ENCODE measurements at places on chromosomes 1 and 21. TPM values are rescaled to one million over a fixed set of nuclear protein-coding genes. Genes with fewer than 3 reads are reported as not detected.

DNA sequence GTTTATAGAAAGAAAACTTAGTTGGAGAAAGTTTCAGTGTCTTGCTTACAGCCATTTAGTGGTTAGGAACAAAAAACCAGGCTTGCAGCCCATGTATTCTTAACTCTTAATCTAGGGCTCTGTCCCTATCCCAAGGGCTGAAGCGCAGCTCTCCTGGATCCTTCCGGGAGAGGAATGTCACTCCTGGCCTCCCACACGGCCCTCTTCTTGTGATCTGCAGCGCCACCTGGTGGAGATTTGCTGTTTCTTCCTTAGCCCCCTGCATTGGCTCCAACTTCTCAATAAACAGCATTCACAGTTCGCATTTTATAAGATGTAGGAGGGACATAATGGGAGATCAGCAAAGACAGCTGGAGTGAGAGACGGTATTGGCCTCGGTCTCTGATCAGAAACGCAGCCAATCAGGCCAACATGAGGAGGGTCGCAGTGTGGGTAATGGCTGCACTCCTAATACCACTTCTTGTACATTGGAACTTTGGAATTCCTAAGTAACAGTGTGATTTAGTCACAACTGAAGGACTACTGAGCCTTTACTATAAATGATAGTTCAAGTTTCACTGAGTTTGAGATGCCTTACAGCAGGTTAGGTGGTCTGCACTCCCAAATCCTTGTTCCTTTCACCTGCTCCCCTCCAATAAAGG lies 283.4 kb downstream of the ASTN1 start:
- peak; percentile 62 for DNase-seq

DNA sequence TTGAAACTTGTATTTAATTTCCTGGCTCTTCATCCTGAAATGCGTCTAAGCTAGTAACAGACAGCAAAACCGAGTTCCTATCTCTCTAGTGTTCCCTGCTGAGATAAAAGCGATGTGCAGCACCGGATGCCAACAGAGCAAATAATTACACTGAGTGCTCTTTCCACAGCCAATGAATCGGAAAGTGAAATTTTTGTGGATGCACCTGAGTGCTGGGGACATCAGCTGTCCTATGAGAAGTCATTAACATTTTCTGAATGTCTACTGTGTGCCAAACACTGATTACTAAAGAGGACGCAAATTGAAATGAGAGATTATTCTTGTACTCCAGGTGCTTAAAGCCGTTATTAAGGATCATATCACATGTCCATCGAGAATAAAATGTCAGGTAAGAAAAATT lies 278.0 kb downstream of the RGS7 start:
- DNase-seq, result no peak

GRCh38 chr21:34857122-34857713 lies 188.4 kb downstream of the CLIC6 start:
- no peak for DNase-seq

DNA sequence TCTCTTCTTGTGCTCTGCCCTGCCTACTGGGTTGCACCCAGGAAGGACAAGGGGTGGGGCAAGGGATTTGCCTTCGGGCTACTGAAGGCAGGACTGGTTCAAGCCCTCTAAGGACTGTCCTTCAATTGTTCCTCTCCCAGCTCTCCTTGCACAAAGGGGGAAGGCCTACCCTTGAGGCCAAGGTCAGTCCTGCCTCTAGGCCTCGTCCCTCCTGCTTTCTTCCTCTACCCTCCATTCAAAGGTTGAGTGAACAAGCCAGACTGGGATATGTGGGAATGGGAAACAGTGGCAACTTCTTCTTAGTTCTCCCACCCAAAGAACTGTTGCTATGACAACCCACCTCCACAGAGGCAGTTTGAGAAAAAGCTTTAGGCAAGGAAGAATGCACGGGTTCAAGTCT lies 2.7 kb downstream of the LURAP1 start:
- no peak for DNase-seq

- no peak for DNase-seq
These were observed 15.2 kb downstream of the ZNF697 start for GRCh38 chr1:119632841-119633240.

LINGO4 gene
- total RNA-seq, result not detected

CDC20 gene
- 78.0 TPM for total RNA-seq

ATPAF1 gene
- 52.2 TPM for total RNA-seq

DNA sequence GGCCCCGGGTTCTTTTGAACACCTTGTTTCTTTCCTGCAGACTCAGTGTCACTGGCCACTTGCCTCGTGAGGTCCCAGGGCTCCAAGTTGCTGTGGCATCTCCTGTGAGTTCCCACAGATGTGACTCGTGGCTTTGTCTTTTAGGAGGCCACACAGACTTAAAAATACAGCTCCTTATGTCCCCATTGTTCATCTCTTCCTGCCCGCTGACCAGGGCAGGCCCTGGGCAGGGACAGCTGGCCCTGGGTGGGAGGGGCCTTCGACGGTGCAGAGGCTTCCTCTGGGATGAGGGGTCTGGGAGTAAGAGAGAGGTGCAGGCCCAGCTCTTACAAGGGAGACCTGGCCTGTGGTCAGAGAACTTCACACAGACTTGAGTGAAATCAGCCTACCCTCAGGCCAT lies 15.6 kb downstream of the LDLRAP1 start:
- no peak for DNase-seq

- no peak for DNase-seq
These were observed 8.5 kb downstream of the GPA33 start for GRCh38 chr1:167081594-167082156.

DNA sequence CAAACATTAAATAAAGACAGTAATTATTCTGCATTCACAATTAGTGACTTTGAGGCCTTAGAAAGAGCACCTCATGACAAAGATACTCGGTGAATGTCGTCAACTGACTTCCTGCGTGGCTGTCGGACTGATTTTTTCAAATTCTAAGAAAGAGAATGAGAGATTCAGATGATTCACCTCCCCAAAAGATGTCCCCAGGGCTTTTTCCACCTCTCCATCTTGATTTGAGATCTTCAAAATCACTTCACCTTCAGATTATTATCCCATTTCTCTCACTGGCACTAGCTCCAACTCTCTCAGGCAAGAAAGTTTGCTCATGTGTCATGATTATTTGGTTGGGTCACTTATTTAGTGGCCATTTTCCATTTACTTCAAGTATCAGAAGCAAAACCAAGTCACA lies 5.0 kb upstream of the EDEM3 start:
- no peak for DNase-seq

- no peak for DNase-seq
These were observed 82.1 kb downstream of the ADARB1 start for GRCh38 chr21:45156459-45156858.

DNA sequence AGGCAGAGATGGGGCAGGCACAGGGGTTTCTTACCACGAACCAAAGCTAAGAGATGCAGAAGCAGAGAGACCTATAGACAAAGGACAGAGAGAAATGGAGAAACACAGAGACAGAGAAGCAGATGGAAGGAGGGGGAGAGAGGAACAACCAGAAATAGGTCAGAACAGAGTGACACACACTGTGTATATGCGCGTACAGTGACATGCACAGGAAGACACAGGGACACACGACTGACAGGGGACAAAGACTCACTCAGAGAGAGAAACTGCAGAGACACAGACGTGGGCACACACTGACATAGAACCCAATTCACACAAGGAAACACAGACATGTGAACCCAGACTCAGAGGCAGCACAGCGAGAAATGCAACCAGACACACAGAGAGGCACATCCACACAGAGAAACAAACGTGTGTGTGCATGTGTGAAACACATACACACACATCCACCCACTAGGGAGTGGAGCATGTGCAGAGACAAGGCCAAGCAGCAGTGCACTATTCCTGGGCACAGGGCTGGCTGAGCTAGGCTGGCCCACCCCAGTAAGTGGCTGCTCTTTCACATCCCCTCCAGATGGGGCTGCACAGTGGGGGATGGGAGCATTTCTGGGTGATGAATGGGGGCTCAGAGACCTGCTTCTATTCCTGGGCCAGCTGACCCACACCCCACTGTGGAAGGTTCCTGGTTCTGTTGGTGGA lies 123.4 kb upstream of the CSF3R start:
- DNase-seq, result no peak

Data from IMR-90 (cell line).